ENCODE measurements at places on chromosomes 5 and 9.

- DNase-seq: no peak
Measured at GRCh38 chr9:69380301-69380700, 55.3 kb downstream of the ENTREP1 start.

- no peak for DNase-seq
Measured at GRCh38 chr9:76257311-76257710, 136.9 kb downstream of the RFK start.

DNA sequence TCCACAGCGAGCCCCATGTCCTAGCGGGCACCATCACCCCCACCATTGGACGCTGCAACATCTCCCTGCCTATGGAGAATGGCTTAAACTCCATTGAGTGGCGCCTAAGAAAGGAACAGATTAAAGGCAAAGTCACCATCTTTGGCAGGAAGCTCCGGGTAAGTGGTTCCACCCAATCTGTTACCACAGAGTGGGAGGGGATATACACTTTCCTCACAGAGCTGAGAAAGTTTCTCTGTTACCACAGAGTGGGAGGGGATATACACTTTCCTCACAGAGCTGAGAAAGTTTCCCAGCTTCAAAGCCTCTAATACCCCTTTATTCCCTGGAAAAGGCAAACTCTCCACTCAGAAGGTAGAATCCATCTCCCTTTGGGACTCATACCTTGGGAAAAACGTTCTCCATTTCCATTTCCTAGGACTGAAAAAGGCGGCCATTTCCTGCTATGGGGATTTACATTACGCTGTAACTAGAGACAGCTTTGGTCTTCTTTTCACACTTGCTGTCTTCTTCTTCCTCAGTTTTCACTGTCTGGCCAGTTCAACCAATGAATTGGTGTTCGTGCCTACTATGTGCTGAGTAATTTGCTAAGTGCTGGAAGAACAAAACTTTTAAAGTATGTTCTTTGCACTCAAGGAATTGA lies 63.4 kb upstream of the WWC1 start:
- DNase-seq: peak; percentile 50

GRCh38 chr9:109335929-109336328 lies 15.1 kb upstream of the EPB41L4B start:
- DNase-seq: no peak

DNA sequence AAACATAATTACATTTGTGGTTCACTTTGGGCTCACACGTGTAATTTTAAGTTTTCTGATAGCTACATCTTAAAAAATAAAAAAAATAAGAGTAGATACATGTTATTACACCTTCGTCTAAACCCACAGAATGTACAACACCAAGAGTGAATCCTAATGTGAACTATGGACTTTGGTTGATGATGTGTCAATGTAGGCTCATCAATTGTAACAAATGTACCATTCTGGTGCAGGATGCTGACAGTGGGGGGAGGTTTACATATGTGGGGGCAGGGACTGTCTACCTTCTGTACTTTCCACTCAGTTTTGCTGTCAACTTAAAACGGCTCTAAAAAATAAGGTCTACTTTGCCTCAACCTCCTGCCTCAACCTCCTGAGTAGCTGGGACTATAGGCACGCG lies 2.5 kb upstream of the RECK start:
- DNase-seq: no peak

- DNase-seq: peak; percentile 22
Measured at GRCh38 chr9:113299800-113300292, 3.3 kb downstream of the RNF183 start.

GRCh38 chr9:69798744-69799143 lies 21.9 kb upstream of the CFAP95 start:
- no peak for DNase-seq

- no peak for DNase-seq
Measured at GRCh38 chr9:101487443-101487840, 46.2 kb upstream of the RNF20 start.

- no peak for DNase-seq
Measured at GRCh38 chr5:136073714-136074529, 45.1 kb downstream of the TGFBI start.

All from cardiac fibroblast (primary cell).